ENCODE measurements at places on chromosomes 5 and 9. TPM values are rescaled to one million over a fixed set of nuclear protein-coding genes. Genes with fewer than 3 reads are reported as not detected.

The FGD3 gene
- 0.06 TPM for total RNA-seq

The LRRC19 gene
- not detected for total RNA-seq

GRCh38 chr5:175773534-175774070, 97.8 kb upstream of the CPLX2 start:
- no peak for DNase-seq

The SLC6A3 gene
- not detected for total RNA-seq

DNA sequence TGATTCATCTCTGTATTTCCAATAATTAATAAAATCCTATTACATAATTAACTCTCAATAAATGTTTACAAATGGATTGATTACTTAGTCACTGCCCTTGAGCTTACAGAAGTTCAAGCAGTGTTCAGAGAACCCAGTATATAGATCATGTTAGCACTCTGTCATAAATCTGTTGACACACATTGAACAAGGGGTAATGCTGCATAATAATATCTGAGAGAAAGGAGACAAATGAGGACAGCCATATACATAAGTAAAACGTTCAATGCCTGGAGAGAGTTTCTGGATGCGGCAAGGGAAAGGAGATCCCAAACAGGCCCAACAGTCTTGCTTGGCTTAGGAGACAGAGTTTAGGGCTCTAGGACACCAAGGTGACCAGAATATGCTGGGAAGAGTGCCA, 270.2 kb downstream of the FBXL17 start:
- DNase-seq = no peak

DNA sequence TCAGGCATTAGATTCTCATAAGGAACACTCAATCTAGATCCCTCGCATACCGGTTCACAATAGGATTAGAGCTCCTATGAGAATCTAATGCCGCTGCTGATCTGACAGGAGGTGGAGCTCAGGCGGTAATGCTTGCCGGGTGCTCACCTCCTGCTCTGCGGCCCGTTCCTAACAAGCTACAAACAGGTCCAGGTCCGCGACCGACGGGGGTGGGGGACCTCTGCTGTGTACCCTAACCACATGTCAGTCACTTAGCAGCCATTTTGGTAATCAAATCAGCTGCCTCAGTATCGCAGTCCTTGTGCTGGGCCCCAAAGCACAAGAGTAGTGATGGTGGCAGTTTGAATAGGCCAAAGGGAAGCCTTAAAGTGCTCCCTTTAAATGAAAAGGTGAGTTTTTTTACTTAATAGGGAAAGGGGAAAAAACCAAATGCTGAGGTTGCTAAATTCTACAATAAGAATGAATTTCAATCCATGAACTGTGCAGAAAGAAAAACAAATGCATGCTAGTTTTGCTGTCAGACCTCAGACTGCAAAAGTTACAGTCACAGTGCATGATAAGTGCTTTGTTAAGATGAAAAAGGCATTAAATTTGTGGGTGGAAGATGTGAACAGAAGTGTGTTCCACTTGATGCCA, 67.0 kb upstream of the TNPO1 start:
- DNase-seq = no peak

The AGXT2 gene
- total RNA-seq = not detected

DNA sequence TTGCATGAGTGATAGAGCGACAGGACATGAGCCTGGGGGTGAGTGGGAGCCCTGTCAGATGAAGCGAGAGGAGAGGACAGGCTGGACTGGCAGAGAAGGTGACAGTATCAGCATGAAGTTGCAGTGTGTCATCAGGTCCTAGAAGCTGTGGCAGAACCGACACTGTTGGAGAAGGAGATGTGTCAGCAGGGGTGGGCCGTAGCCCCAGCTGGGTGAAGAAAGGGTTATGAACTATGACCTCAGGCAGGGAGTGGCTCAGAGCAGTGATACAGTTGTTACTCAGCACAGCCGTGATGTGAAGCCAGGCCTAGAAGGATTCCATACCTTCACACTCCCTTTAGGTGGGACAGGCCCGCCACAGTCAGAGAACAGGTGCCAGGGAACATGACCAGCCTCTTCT, 7.6 kb downstream of the PCYOX1L start:
- DNase-seq = no peak

The SELENOP gene
- not detected for total RNA-seq

The SLC23A1 gene
- total RNA-seq = not detected

DNA sequence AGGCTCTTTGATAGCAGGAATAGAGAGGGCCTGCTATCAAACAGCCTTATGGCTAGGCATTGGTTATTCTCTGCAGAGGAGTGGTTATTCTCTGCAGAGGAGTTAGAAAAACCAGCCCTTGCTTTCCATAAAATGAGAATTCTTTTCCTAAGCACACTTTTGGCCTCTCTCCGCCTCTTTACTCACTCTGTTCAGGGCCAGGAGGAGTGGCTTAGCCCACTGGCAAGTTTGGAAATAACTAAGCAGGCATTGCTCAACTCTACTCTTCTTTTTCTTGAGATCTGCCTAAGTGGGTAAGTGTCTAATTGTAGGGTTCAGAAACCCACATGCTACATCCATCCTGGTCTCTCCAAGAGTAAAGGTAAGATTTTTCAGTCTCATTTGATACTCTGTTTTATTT, 341.7 kb downstream of the KIAA0825 start:
- DNase-seq = no peak

DNA sequence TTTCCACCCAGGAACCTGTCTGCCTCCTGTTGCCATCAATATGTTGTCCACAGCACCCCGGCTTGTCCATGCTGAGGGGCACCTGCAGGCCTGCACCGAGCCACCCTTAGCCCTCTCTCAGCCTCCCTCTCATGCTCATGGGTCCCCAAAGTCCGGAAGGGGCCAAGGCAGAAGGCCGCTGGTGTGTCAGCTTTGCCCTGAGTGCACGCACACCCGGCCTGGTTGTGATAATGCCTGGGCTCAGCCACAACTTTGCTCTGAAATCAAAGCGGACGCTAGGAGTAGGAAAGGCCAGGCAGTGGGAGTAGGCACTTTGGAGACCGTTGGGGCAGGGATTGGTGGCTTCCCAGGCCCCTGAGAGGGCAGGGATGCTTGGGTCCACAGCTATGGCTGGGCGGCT, 201.8 kb upstream of the NUDT12 start:
- DNase-seq = no peak

The SLC45A2 gene
- total RNA-seq = not detected

The IL7R gene
- total RNA-seq = 42.5 TPM

DNA sequence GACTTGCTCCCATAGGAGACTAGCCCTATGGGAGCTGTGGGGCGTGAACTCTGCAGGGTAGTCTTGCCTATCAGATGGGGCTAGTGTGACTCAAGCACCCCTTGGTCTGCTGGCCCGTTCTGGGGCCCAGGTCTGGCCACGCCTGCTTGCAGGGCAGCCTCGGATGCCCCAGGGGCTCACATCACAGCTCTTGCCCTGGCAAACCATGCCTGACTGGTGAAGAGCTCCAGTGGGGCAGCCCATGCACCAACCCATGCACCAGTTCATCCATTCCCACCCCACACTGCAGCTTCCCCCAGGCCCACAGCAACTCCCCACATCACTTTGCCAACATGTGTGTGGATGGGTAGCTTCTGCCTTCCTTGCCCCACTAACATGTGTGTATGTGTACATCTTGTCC, 93.9 kb upstream of the PRLR start:
- no peak for DNase-seq

The UCK1 gene
- 36.5 TPM for total RNA-seq

DNA sequence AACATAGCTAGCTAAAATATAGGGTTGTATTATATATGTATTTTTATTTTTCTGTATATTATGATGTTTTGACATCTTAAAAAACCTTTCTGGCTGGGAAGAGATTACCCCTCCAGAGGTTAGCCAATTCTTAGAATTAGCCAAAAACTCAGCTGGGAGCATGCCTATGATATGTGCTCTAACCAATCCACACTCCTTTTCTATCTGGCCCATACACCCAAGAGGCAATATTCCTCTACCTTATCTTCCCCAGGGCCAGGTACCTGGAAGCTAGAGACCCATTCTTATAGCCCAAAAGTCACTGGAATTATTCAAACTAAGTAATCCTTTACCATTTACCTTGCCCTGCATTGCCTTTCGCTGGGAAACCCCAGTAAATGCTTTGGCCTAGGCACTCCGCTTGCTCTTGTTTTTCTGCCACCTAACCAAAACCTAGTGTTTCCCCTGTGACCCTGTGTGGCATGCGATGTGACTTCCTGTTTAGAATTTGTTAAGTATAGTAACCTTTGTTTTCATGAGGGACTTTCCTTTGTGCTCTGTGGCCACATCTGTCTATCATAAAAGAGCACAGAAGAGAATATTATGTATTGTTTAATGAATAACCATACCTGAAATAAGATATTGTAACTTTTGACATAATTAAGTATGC, 37.4 kb downstream of the CSNK1G3 start:
- no peak for DNase-seq

DNA sequence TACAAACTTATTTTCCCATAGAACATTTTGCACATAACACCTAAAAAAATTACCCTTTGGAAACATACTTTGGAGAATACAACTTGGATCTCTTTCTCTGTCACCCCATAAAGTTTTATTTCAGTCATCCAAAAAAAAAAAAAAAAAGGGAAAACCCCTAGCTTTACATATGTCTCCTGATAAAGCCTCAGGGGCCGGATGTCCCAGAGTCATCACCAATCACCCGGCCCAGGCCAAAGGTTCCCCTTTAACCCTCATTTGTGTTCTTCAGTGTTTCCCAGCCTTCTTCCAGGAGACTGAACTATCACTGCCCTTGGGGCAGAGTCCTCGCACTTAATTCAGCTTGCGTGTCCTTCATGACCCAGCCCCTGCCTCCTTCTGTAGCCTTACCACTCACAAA, 28.8 kb downstream of the ANXA6 start:
- no peak for DNase-seq

The STPG3 gene
- total RNA-seq = not detected

GRCh38 chr5:74673011-74673790, 11.8 kb upstream of the HEXB start:
- peak; percentile 17 for DNase-seq

The ENTPD2 gene
- total RNA-seq = not detected

- no peak for DNase-seq
Measured at GRCh38 chr9:77735494-77735893, 87.4 kb upstream of the GNA14 start.

GRCh38 chr5:58933891-58934628, 351.2 kb downstream of the RAB3C start:
- peak; percentile 32 for DNase-seq

DNA sequence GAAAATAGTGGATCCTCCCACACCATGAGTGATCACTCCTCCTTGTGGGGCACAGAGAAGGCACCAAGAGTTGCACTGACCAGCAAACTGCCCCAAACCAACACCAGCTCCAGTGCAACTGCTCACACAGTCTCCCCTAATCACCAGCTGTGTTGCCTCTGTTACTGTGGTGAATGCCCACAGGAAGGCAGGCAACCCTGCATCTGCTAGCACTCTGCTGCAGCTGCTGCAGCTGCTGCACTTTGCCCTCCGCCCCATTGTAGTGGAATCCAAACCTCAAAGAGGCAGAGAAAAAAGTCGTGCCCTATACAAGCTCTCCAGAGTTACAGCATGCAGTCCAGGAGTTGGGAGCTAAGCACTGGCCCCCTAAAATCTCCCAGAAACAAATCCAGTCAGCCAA, 339.6 kb downstream of the TRIM36 start:
- no peak for DNase-seq

- no peak for DNase-seq
Measured at GRCh38 chr9:137493364-137494103, 34.4 kb upstream of the NSMF start.

The PGM5 gene
- 0.57 TPM for total RNA-seq

DNA sequence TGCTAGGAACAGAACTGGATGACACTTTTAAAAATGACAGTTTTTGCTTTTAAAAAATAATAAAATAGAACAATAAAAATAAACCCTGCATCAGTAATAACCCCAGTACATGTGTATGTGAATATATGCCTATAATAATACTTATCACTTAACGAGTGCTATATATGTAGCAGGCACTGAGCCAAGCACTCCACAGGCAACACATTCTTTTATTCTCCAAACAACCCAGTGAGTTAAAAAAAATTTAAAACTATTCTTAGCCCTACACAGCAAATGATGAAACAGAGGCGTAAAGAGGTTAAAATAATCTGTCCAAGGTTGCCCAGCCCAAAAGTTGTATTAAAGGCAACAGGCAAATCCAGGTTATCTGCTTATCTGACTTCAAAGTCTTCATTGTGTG, 124.5 kb upstream of the SMIM23 start:
- DNase-seq = no peak

The TRPM6 gene
- total RNA-seq = 0.11 TPM

- DNase-seq = peak; percentile 72
Measured at GRCh38 chr9:444528-444927, 229.9 kb downstream of the DOCK8 start.

The DBH gene
- not detected for total RNA-seq

DNA sequence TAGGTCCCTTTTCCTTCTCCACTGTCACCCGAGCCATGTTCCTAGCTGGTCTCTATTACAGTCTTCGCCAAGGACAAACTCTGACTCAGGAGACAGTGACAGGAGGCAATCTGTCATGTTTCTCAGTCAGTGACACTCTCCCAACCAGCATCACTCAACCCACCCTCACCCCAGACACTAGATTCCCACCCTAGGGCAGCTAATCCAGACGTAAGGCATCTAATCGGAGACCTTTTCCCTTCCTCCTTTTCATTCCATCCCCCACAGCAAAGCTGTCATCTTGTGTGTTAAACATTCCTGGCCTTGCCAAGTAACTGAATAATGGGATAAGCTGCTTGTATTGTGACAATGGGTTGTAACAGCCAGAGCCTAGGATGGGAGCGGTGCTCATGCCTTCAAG, 95.2 kb downstream of the SNX18 start:
- no peak for DNase-seq

The OR1Q1 gene
- total RNA-seq = not detected

DNA sequence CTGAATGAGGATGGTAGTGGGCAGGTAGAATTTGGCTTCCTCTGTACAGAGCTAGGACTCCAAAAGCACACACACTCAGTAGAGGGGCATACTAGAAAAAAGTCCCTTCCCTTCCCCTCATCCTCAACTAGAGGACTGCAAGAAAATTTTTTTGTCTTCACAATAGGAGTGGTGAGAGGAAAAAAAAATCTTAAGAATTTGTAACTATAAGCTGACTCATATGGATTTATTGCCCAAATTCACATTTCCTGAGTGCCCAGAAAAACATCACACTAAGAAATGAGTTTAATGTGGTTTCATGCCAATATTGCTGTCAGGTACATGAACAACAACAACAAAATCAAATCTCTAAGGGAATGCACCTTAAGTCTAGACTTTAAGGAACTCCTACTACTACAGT, 43.7 kb downstream of the RANBP6 start:
- no peak for DNase-seq

DNA sequence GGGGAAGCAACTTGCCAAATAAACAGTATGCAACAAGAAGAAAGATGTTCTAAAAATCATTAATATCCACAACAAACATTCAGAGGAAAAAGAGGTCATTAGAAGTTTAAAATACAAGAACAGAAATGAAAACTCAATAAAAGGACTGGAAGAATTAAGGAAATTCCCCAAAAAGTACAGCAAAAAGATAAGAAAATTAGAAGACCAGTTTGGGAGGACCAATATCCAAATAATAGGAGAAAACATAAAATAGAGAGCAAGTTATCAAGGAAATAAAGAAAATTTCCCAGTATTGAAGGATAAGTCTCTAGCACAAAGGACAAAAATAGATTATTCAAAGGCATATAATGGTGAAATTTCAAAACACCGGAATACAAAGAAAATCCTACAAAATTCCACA, 21.9 kb downstream of the DIAPH1 start:
- DNase-seq = no peak
